ENCODE measurements at places on chromosomes 1 and 21.

- DNase-seq = no peak
Measured at GRCh38 chr1:202351725-202352124, 3.2 kb downstream of the PPP1R12B start.

DNA sequence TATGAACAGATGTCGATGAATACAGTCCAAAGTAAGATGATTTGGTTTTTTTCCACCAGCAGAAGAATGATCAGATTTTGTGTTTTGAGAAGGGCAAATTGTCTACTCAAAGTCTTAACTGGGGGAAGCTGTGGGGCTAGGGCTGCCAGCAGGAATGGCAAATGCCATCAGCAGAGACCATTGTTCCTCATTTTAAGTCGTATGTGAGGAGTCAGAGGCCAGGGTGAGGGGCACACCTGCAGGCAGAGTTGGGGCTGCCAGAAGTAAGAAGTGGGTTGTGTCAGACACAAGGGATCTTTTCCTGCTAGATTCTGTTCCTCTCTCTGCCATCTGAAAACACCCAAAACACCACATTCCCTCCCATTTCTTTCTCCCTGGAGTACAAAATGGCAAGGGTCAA, 8.7 kb downstream of the PARK7 start:
- DNase-seq = no peak

- no peak for DNase-seq
Measured at GRCh38 chr1:213931836-213932235, 55.9 kb upstream of the PROX1 start.

- no peak for DNase-seq
Measured at GRCh38 chr21:16302851-16303282, 573.1 kb downstream of the USP25 start.

DNA sequence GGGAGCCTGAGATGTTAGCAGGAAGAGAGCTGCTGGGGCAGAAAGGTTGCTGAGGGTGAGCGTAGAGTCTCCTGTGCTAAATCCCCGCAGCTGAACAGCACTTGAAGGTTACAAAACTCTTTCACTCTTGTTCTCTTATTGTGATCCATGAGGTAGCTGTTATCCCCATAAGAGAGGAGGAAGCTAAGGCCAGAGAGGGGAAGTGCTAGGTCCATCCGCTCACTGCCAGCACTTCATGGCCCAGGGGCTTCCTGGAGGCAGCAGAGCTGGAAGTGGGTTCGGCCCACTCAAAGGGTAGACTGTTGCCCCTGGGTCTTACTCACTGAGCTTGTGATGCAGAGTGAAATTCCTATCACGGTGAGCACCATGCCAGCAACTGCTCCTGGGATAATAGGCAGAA, 5.6 kb downstream of the TMEM234 start:
- no peak for DNase-seq

DNA sequence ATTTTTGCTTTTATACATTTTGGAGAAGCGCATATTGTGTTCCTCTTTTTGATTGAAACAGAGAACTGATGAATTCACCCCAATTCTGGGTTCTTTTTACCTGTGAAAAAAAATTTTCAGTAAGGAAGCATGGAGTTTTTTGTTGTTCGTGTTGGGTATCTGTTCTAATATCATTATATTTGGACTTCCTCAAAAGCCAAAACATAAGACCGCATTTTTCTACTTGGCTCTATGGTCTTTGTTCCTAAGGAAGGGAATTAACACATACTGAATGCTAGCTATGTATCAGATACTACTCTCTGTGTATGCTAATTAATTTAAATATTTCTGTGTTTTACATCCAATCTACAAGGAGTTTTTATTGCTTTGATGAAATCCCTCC, 12.9 kb downstream of the EPB41 start:
- DNase-seq = no peak

- no peak for DNase-seq
Measured at GRCh38 chr1:159918352-159919200, 6.7 kb downstream of the TAGLN2 start.

DNA sequence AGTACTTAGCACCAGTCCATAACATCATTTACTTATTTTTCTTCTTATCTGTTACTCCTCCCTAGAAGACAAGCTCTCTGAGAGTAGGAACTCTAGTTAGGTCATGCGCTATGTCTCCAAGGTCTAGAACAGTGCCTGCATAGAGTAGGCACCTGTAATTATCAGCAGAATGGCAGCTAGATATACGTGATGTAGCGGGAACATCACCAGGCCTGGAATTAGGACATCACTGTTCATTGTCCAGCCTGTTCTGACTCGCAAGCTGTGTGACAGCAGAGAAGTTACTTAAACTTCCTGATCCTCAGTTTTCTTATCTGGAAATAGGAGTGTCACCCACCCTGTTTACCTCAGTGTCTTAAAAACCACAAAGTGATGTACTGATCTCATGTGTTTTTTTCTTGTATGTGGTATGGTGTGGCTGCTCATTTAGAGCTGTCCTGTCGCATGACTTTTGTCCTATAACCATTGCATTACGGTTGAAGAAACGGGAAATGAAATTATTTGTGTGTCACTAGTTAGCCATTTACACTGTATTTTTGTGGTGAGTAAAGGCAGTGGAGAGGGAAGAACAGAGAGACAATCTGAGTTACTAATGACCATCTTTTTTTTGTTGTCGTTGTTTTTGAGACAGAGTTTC, 37.1 kb upstream of the EXO1 start:
- DNase-seq = no peak

DNA sequence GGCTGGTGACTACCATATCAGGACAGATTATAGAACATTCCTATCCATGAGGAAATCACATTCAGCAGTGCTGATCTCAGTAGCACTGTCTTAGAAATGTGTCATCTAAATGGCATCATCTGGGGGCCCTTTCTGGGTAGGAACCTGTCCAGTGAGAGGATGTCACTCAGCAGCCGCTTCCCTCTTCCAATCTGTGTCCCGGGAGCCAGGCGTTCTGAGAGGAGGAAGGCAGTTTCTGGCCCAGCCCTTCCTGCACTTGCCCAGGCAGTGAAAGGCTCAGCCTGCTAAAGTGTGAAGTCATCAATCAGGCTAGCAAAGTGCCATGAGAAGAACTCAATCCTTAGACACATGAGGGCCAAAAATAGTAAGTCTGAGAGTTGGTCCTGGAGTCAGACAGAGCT, 25.6 kb downstream of the RAB4A start:
- DNase-seq = no peak

DNA sequence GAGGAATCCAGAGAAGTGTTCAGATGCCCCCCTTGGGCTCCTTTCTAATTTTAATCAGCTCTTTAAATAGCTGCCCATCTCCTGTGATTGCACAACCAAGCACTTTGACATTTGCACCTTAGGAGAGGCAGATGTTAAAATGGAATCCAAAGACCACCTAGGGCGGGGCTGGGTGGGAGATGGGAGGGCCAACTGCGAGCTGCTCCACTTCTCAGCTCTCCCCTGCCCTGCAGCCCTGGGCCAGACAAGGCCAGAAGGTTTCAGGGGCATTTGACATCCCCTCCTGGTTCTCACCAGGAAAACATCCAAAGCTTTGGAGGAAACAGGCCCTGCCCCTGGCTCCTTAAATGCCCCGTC, 106.9 kb downstream of the DHRS3 start:
- no peak for DNase-seq

GRCh38 chr1:22365331-22366295, 86.0 kb upstream of the ZBTB40 start:
- DNase-seq = no peak

GRCh38 chr1:201490708-201491131, 16.2 kb downstream of the CSRP1 start:
- DNase-seq = no peak

DNA sequence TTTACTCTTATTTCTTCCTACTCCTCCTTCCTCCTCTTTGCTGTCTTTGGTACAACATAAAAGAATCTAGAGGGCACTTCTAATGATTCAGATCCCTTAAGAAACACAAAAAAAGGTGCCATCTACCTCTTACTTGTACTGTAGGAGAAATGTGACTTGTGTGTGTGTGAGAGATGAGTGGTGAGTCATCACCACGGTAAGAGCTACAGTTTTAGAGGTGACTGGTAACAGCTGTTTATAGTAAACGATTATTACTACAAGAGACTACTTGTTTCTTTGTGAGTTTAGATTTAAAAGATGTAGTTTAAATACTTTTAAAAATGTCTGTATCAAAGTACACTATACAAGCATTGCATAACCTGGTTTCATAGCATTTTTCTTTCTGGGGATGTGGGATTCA, 40.4 kb downstream of the SLC35D1 start:
- no peak for DNase-seq

DNA sequence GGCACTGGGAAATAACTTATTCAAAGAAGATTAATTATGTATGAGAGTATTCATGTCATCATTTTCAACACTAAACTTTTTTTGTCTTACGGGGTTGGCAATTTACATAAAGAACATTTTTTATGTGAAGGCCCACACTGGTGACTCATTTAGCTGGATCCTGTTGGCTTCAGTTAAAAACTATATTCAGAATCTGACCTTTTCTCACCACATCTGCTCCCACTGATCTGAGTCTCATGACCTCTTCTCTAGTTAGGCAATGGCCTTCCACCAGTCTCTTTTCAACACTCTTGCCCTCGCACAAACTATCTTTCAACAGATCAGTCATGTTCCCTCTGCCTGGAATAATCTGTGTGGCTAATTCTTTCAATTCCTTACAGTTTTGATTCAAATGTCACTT, 53.4 kb downstream of the TMPRSS15 start:
- DNase-seq = no peak

GRCh38 chr1:56429288-56429687, 150.1 kb downstream of the PLPP3 start:
- no peak for DNase-seq

- no peak for DNase-seq
Measured at GRCh38 chr1:184326278-184326677, 60.6 kb upstream of the C1orf21 start.

DNA sequence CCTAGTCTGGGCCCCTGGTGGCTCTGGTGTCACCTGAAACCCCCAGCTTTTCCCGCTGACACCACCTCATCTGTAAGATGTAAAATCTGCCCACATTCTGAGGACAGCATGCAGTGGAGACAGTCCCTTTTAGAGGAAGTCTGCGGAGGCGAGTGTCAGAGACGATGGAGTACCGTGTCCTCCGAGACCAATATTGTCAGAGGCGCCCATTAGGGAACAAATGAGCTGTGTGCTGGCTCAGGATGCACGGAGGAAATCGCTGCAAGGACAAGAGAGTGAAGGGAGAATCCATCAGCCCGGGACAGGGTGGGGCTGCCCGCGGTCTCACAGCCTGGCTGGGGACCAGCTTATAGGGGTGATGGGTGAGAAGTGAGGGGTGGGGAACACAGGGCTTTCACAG, 214.8 kb downstream of the MATN1 start:
- DNase-seq = no peak

DNA sequence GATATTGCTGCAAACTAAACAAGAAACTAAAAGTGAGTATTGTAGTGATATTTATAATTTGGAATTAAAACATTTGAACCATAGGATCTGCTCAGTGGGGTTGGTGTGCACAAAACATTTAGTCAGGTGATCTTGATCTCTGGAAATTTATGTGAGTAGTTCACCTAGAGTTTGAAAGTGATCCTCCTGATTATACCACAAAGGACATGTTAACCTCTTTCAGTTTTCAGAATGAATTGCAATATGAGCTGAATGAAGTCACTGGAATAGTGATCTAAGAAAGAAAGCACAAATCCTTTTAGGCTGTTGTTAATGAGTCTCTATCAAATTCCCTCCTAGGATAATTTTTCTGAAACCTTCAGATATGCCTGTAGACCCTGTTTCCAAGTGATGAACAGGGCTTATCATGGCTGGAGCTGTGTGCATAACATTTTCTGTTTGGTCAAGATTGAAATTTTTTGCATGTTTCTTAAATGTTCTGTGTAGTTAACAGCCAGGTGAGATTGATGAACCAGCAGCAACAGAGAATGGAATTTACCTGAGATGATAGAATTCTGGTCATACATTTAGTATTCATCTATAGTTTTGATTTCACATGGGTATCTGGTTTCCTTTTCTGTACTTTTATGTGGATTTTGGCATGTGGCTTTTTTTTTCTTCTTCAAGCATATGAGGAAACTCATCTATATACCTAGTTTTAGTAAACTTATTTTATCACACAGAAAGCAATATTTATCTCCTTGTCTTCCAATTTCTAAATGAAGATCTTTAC, 25.5 kb downstream of the CDC14A start:
- DNase-seq = no peak

GRCh38 chr1:47445823-47446550, 8.1 kb downstream of the FOXD2 start:
- no peak for DNase-seq

GRCh38 chr1:51926171-51926812, 47.8 kb upstream of the NRDC start:
- DNase-seq = peak; percentile 76

GRCh38 chr1:162956922-162957321, 95.9 kb upstream of the CCDC190 start:
- no peak for DNase-seq

- no peak for DNase-seq
Measured at GRCh38 chr1:207981976-207982375, 71.1 kb upstream of the CD34 start.

- no peak for DNase-seq
Measured at GRCh38 chr1:37480125-37480466, 5.7 kb downstream of the ZC3H12A start.

GRCh38 chr21:37429356-37429755, 62.8 kb downstream of the DYRK1A start:
- DNase-seq = no peak

- DNase-seq = no peak
Measured at GRCh38 chr1:8147956-8148355, 121.8 kb upstream of the ERRFI1 start.

DNA sequence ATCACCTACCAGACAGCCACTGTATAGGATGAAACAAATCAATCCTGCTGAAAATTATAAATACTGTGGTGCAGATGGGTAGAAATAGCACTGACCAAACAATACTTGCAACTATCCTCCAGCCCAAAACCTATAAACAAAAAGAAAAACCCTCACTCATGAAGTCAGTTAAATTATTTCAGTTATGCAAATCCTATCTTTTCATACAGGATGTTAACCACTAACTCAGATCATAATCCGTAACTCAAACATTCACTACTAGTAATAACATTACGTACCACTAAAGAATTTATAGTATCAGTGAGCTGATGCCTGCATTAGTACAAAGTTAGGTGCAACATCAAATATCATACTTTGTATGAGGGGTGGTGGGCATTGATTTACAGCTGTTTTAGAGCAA, 2.6 kb downstream of the NDC1 start:
- DNase-seq = no peak

DNA sequence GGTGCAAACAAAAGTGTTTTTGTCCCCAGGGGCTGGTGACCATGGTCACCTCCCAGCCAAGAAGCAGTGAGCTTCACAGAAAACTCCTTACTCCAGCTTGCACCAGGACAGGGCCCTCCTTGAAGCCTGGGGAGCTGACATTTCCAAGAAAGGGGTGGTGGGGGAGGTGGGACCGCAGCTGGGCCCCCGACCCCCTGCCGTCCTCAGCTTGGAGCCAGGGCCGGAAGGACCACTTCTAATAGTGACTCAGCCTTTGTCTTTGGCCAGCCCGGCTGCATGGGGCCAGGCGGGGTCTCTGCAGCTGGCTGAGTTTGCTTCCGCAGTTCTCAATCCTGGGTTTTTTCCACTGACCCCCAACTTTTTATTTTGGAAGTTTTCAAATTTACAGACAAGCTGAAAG, 136.5 kb upstream of the POU3F1 start:
- DNase-seq = no peak

- DNase-seq = no peak
Measured at GRCh38 chr1:17235135-17235885, 13.6 kb upstream of the PADI3 start.
